ENCODE measurements at places on chromosomes 7 and 10.

DNA sequence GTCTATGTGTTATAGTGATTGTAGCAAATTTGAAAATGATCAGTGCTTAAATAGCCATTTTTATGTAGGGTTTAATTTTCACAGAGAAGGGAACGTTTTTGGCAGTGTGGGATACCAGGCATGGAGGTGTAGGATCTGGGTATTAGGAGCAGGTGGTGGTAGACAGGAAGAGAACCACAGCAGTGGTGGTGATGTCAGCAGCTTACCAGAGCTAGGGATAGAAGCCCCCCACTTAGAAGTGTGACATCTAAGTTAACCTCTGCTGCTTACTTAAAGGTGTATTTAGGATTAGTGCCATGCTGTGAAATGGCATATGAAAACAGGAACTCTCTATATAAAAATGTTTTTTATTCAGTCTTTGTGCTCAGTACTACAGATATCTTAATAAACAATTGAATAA, 73.8 kb downstream of the CREM start:
- DNase-seq: no peak

- no peak for DNase-seq
These were observed 284.4 kb downstream of the CRPPA start for GRCh38 chr7:16136896-16137295.

- DNase-seq: no peak
These were observed 480.9 kb downstream of the PHTF2 start for GRCh38 chr7:78279457-78279856.

- DNase-seq: no peak
These were observed 1091.1 kb downstream of the LRMDA start for GRCh38 chr10:76522547-76522946.

DNA sequence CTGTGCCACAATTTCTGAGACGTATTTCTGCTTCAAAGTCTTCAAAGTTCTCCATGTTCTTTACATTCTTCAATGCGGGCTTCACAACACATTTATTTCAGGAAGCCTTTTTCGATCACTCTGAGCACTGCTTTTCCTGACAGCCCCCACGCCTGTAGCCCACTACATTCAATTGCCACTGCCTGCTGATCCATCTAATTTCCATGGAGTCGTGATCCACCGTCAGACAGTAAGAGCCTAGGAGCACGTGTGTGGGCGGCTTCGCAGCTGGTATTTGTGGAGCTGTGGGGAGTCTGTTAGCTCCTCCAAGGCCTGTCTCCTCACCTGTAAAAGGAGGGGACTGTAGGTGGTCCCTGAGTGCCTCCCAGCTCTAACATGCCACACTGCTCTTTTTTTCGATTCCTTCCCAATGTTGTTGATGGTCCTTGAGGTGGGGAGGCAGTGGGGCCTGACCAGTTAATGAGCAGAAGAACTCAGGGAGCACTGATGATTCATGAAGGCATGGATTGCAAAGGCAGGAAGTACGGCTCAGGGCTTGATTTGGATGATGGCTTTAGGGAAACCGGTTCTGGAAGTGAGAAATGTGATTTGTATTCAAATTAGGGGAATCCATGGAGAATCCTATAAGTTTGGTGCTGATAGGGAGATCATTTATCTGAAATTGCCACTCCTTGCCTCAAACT, 401.1 kb upstream of the PODXL start:
- DNase-seq: no peak

Measured in activated T-cell treated with anti-CD3 and anti-CD28 coated beads, Interleukin-2, amount 50 U/mL, for 24 hours (primary cell).